Foreskin fibroblast (primary cell): ENCODE measurements at places on chromosomes 6 and 20.
A peak's percentile ranks its signal among the peaks of the same experiment; 100 is the strongest.

DNA sequence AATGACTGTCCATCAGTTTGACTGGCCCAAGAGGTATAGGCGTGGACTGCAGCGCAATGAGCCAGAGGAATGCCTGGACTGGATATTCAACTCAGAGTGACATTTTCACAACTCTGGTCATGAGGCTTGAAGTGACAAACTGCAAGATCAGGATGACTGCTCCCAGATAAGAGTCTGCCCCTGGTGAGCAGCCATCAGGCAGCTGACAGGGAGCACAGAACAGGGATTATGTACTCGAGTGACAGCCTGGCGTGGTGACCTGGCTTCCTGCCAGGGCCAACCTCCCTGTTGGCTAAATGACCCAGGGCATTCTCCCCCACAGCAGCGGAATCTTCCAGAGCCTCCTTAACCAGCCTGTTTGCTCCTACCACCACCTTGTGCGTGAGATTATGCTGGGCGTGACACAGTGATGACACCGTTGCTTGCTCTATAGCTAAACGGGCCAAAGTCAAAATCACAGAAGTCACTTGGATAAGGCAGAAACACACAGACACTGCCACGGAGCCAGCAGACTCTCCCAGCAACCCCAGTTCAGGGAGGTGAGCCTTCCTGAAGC lies 209.1 kb upstream of the JARID2 start:
- DNase-seq = no peak

- no peak for DNase-seq
Observed at GRCh38 chr6:157239148-157239547, 84.2 kb downstream of the TMEM242 start.

GRCh38 chr6:109738255-109738654 lies 47.2 kb downstream of the FIG4 start:
- peak; percentile 23 for DNase-seq

GRCh38 chr6:45466686-45467085 lies 89.0 kb upstream of the SUPT3H start:
- no peak for DNase-seq

GRCh38 chr6:39173270-39173669 lies 56.0 kb downstream of the KCNK5 start:
- DNase-seq = no peak

DNA sequence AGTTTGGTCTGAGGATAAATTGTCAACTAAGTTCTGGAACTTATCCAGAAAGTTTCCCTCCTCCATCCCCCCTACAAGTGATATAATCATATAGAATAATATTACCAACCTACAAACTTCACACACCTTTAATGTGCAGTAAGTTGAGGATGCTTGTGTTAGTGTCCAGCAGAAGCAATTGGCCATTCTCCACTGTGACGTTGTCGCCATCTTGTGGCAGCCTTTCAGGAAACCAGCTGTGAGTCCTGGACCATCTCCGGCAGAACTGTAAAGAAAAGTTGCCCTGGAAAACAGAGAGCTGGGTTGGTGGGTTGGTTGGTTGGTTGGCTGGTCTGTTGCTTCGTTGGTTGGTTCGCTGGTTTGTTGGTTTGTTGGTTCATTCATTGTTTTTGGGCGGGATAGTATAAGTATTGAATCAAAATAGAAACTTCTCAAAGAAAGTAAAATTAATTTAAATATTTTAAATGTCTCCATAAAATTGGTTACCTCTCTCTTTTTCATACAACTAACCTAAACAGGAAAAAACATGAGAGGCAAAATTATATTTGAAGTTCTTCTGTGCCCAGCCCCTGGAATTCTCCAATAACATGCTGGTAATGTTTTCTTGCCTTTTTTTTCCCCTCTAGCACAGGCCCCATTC lies 127.5 kb downstream of the PKHD1 start:
- peak; percentile 41 for DNase-seq

GRCh38 chr6:44035621-44036020 lies 91.6 kb downstream of the MRPL14 start:
- peak; percentile 41 for DNase-seq

GRCh38 chr6:56370561-56371211 lies 123.3 kb upstream of the COL21A1 start:
- DNase-seq = peak; percentile 81

- peak; percentile 66 for DNase-seq
Observed at GRCh38 chr6:141107591-141108160, 1025.0 kb upstream of the GJE1 start.

GRCh38 chr6:33320315-33321181 lies 3.0 kb upstream of the ZBTB22 start:
- peak; percentile 97 for DNase-seq

GRCh38 chr6:87806099-87806498 lies 104.1 kb upstream of the AKIRIN2 start:
- DNase-seq = no peak

DNA sequence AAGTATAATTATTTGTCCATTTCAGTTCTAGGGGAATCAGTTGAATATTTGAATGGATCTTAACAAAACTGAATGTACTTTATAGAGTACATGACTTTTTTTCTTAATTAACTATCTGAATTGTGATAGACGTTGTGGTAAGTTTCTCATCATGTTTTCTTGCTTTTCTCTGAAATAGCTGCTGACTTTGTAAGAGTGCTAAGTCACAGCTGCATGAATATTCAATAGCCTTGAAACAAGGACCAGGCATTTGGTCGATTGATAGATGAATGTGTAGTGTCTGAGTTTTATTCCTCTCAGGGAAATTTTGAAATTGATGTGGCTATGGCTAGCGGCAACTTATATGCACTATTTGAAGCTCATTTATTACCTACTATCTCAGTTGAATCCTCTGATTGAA lies 56.0 kb downstream of the ADGRB3 start:
- no peak for DNase-seq
